ENCODE measurements at places on chromosomes 12 and 14. TPM values are rescaled to one million over a fixed set of nuclear protein-coding genes. Genes with fewer than 3 reads are reported as not detected.

EPYC gene
- total RNA-seq: not detected

SYCP3 gene
- not detected for total RNA-seq

SLC8A3 gene
- total RNA-seq: 1.7 TPM

TBX5 gene
- total RNA-seq: 20.4 TPM

GRCh38 chr12:30622509-30622908, 73.2 kb downstream of the IPO8 start:
- no peak overlapping the region for H3K27ac ChIP-seq
- no peaks in the 10 kb centered on the region for H3K4me1 ChIP-seq
- DNase-seq: no peak
- H3K27me3 ChIP-seq: no peaks in the 10 kb centered on the region

ZDHHC22 gene
- total RNA-seq: not detected

DNA sequence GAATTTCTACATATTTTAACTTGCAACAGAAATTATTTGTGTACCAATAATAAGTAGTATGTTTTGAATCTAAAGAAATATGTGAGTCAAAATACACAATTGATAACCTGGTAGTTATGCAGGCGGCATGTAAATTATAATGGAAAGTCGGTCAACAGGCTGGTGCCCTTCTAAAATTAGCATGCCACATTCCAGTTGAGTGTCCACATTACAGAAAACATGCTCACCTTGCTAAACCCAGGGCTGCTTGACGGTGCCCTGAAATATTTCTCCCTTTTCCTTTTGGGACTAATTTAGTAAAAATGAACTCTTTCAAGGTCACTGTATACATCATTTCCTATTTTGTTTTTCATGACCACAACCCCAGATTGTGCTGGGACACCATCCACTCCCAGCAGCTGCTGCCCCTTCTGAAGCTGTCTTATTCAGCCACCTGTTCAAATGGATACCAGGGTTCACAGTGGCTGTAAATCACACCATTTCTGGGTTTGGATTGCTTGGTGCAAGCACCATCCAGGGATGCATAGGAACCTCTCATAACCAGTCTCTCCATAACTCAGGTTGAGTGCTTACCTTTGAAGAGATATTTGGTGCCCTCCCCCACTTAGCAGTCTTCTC, 110.6 kb downstream of the ANO6 start:
- H3K27ac ChIP-seq: no peak overlapping the region
- H3K27me3 ChIP-seq: no peaks in the 10 kb centered on the region
- H3K4me3 ChIP-seq: no peak overlapping the region
- no peak for DNase-seq

WASHC3 gene
- 86.4 TPM for total RNA-seq

CYP27B1 gene
- not detected for total RNA-seq

GRCh38 chr12:124413401-124413800, 118.5 kb downstream of the RFLNA start:
- H3K27ac ChIP-seq: peak overlapping the region; percentile 74
- DNase-seq: no peak
- no peak overlapping the region for H3K4me3 ChIP-seq
- no peaks in the 10 kb centered on the region for H3K27me3 ChIP-seq
- H3K36me3 ChIP-seq: peaks cover 60% of the 10 kb centered on the region

PRPH gene
- 10.4 TPM for total RNA-seq

DNA sequence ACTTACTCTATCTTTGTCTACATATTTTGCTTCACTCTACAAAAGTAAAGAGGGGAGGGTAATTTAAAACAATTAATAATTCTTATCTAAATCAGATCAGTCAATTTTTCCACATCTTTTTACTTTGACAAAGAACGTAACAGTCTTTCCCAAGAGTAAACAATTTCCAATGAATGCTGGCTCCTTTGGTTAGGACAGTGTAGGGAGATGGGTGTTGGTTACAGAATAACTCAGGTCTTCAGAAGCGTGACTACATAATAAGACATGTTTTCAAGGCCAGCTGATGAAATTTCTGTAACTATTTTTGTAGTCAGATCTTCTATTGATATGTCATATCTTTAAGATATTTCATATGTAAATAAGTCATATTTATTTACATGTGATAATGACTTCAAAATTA, 183.0 kb upstream of the CAND1 start:
- no peak for DNase-seq
- no peak overlapping the region for H3K4me3 ChIP-seq
- H3K27ac ChIP-seq: no peak overlapping the region
- peaks cover under 1% of the 10 kb centered on the region for H3K4me1 ChIP-seq
- no peaks in the 10 kb centered on the region for H3K36me3 ChIP-seq

- H3K4me3 ChIP-seq: peak overlapping the region; percentile 75
- DNase-seq: no peak
- peaks cover 20% of the 10 kb centered on the region for H3K36me3 ChIP-seq
- H3K4me1 ChIP-seq: peaks cover 31% of the 10 kb centered on the region
These were observed 565 bp downstream of the SPRYD3 start for GRCh38 chr12:53078425-53079225.

DNA sequence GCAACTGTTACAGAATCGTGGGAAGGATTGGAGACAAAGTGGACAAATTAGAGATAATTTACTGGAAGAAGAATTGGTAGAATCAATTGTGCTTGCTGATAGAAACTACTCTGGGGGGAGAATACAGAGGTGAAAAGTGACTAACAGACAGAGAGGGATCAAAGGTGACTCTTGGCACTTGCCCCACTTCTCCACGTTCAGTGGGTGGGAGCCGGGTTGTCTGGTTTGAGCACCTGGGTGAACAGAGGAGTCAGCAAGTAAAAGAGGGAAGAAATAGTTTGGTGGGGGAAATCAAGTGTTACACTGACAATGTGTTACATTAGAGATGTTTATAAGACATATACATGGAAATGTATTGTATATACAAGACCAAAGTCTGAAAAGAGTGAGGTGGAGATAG, 69.1 kb downstream of the PPP2R5E start:
- H3K36me3 ChIP-seq: no peaks in the 10 kb centered on the region
- no peak for DNase-seq
- peaks cover 70% of the 10 kb centered on the region for H3K4me1 ChIP-seq
- no peak overlapping the region for H3K27ac ChIP-seq
- no peak overlapping the region for H3K4me3 ChIP-seq

GRCh38 chr12:127165567-127166392, 1101.2 kb upstream of the TMEM132C start:
- H3K27ac ChIP-seq: peak overlapping the region; percentile 72
- peaks cover 8% of the 10 kb centered on the region for H3K27me3 ChIP-seq
- H3K4me1 ChIP-seq: peaks cover 5% of the 10 kb centered on the region

Data from esophagus muscularis mucosa (tissue), 4 donors.